CD4-positive, alpha-beta memory T cell (primary cell): ENCODE measurements at places on chromosomes 7 and 10.

DNA sequence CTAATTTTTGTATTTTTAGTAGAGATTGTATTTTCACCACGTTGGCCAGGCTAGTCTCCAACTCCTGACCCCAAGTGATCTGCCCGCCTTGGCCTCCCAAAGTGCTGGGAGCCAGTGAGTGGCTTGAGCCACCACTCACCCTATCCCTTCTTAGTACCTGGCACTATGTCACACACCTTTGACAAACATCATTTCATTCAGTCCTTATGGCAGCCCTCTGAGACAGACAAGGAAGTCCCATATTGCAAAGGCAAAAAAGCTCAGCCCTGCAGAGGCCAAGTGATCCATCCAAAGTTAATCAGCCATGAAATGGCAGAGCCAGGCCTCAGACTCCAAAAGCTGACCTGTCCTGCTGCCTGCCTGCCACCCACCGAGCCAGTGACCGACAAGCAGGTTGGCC lies 39.9 kb upstream of the ECHDC3 start:
- no peak for DNase-seq

DNA sequence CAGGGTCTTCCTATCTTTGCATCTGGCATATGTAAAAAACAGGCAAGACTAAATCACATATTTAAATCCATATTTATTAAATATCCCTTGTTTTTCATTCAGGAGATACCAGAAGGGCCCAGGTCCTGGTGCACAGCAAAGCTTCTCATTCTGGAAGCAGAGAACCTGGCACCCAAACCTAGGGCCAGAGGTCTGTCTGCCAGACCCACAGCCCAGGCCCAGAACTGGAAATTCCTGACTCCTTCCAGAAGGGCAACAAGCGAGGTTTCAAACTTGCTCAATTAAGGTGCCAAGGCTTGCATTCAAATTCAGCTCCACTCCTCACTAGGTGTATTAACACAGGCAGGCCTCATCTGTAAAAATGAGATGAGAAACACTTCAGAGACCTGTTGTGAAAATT lies 4.2 kb upstream of the MYO1G start:
- DNase-seq: no peak

DNA sequence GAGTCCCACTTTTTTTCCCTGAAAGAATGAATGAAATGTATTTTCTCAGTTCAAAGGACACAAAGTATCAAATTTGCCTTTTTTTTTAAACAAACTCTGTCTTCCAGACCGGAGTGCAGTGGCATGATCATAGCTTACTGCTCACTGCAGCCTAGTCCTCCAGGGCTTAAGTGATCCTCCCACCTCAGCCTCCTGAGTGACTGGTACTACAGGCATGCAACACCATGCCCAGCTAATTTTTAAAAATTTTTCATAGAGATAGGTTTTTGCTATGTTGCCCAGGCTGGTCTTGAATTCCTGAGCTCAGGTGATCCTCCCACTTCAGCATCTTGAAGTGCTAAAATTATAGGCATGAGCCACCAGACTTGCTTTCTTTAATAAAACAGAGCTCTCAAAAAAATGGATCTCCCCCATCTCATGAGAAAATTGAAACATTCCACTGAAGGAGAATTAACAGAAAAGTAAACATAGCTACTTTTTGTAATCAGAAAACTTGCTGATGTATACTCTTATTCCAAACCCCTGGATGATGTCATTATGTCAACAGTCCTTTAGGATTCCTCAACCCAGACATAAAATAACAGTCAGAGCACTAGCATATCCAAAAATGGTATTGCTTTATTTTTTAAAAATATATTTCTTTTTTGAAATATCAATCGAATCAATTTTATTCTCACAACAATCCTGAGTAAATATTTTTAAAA lies 12.3 kb upstream of the TRDMT1 start:
- no peak for DNase-seq

DNA sequence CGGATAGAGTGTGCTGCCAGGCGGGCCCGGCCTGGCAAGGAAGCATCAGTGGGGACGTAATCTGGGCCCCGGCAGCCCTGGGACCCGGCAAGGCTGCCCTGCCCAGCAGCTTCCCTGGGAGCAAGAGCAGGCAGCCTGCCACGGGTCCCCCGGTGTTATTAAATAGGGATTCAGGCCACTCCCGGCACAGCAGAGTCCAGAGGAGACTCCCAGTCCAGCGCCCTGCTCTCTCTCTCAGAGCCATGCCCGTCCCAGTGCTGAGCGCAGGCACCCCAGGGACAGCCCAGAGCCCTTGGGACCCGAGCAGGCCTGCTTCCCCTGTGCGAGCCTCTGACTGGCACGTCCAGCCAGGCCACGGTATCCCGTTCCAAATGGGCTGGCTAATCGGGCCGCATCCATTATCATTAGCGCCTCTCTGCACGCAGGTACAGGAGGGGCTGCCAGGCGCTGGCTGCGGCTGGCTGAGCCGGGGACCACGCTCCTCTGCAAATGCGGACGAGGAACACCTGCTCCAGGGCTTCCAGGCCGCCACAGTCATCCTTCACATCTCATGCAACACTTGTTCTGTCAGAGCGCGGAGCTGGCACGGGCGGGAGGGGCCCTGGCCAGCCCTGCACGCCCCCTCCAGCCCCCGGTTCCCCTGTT lies 344.2 kb upstream of the MKI67 start:
- no peak for DNase-seq

DNA sequence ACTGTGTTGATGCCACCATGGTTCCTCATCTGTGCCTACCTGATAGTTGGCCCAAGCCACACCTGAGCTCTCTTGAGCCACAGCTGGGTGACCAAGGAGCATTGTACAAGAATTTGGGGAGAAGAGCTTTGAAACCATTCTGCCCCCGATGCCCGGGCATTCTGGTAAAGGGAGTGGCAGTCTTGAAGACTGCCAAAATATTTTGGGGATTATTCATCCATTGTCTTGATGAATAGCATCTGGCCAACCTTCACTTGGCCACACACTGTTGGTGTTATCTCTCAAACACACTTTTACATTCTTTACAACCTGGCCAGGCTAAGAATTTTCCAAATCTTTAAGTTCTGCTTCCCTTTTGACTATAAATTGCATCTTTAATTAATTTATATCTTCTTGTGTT lies 113.1 kb upstream of the PCBD1 start:
- DNase-seq: no peak

- DNase-seq: no peak
Observed at GRCh38 chr10:80924063-80924952, 386.6 kb downstream of the SH2D4B start.

DNA sequence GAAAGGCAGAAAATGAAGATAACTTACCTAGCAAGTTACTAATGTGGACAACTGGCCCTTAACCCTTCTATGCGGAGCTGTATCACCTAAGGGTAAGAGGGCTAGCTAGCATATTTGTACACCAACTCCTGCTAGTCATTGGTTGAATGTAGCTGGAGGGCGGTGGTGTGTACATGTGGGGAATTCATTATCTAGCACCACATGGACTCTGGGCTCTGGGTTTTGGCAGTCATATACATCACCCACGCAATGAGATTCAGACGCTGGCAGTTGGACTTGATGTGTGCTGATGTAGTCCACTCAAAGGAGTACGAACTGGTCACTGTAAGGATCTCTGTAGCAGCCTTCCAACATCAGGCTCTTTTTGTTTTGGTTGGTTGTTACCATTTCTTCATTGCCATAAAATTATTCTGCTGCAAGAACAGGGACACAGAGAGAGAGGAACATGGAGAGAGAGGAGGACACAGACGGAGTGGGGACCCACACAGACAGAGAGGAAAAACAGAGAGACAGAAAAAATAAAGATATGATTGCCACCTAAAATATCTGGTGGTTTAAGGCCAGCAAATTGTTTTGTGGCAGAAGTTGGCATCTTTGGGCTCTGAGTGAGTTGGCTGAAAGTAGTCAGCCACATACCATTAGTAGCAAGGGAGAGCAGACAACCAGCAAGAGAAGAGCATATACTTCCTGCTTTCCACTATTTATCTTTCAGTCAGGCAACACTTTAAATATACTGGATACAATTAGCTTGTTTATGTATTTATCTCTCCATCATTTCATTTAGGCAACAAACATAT lies 76.7 kb upstream of the MTPN start:
- no peak for DNase-seq

DNA sequence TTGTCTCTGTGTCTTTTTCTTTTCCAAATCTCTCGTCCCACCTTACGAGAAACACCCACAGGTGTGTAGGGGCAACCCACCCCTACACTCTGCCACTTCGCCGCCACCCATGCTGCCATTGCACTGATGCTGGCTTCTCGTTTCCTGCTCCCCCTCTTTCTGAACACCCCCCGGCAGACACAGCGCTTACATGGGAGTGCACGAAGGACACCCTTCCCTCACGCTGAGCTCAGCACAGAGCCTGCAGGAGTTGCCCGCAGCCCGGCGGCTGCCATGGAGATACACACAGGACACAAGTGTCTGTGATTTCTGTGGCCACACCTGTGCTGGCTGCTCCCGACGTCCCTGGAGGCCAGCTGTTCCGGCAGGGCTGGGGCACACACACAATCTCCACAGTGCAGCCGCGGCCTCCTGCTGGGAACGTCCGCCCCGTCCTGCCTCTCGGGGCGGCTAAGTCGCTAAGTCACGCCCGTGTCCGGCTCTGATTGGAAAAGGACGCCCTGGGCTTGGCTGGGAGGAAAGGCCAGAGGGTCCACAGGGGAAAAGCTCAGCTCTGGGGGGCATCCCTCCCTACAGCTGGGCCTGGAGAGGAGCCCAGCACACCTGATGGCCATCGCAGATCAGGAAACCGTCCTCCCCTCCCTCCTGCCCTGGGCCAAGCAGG lies 349.8 kb downstream of the PTPRN2 start:
- no peak for DNase-seq
